Bronchus fibroblast of lung (primary cell): ENCODE measurements at places on chromosomes 12 and 14. TPM values are rescaled to one million over a fixed set of nuclear protein-coding genes. Genes with fewer than 3 reads are reported as not detected.

BHLHE41 gene
- 0.45 and 0.84 TPM in 2 replicates for total RNA-seq

DAO gene
- total RNA-seq = not detected in 2 replicates

CHMP4A gene
- 32.4 and 48.6 TPM in 2 replicates for total RNA-seq

TCL1A gene
- not detected in 2 replicates for total RNA-seq

TUNAR gene
- not detected in 2 replicates for total RNA-seq

KERA gene
- not detected in 2 replicates for total RNA-seq

PTGES3 gene
- 100 and 110 TPM in 2 replicates for total RNA-seq

PRB2 gene
- total RNA-seq = not detected in 2 replicates

C12orf54 gene
- total RNA-seq = not detected in 2 replicates

CD69 gene
- not detected in 2 replicates for total RNA-seq

CELA1 gene
- total RNA-seq = not detected in 2 replicates

KLRK1 gene
- not detected in 2 replicates for total RNA-seq

PRR4 gene
- total RNA-seq = 0.34 and 1.3 TPM in 2 replicates

BBOF1 gene
- total RNA-seq = 1.3 and 5.2 TPM in 2 replicates

OR6C2 gene
- not detected in 2 replicates for total RNA-seq

MARS1 gene
- 160 and 168 TPM in 2 replicates for total RNA-seq

DENND5B gene
- total RNA-seq = 4.5 and 5.6 TPM in 2 replicates

ACAD10 gene
- 24.5 and 26.2 TPM in 2 replicates for total RNA-seq

AMDHD1 gene
- total RNA-seq = 0.15 TPM in 1 of 2 replicates, not detected in the other

GSC gene
- total RNA-seq = not detected in 2 replicates

FAIM2 gene
- 0.15 and 2.5 TPM in 2 replicates for total RNA-seq

ZFYVE1 gene
- 10.6 and 10.9 TPM in 2 replicates for total RNA-seq
